ENCODE measurements at places on chromosomes 2 and 18. TPM values are rescaled to one million over a fixed set of nuclear protein-coding genes. Genes with fewer than 3 reads are reported as not detected.

Gene CFAP221
- total RNA-seq = 0.13 TPM

Gene ELOA2
- total RNA-seq = not detected

Gene ADCY3
- 115 TPM for total RNA-seq

Gene DNER
- 0.20 TPM for total RNA-seq

Gene MAPK4
- under 0.01 TPM for total RNA-seq

Gene HOXD3
- 0.26 TPM for total RNA-seq

Gene LONRF2
- 0.52 TPM for total RNA-seq

Gene STAT4
- 0.56 TPM for total RNA-seq

Gene RTP5
- not detected for total RNA-seq

Gene KIF3C
- total RNA-seq = 19.2 TPM

Gene CIB4
- not detected for total RNA-seq

Gene SKOR2
- not detected for total RNA-seq

Gene GKN1
- total RNA-seq = not detected

Gene RBBP8
- 16.4 TPM for total RNA-seq

Gene UGT1A4
- not detected for total RNA-seq

Gene IL1RL1
- total RNA-seq = 40.2 TPM

Gene CDCA7
- total RNA-seq = 0.83 TPM

Gene IWS1
- total RNA-seq = 28.5 TPM

Gene LIMS1
- total RNA-seq = 87.2 TPM

Gene CHRND
- not detected for total RNA-seq

Gene CRYGD
- not detected for total RNA-seq

Gene TAF4B
- 3.3 TPM for total RNA-seq

Gene FSHR
- total RNA-seq = not detected

Gene LBX2
- total RNA-seq = 0.59 TPM

Gene NXPH2
- 0.33 TPM for total RNA-seq

Gene ACVR1C
- 1.2 TPM for total RNA-seq

Gene PRKAG3
- total RNA-seq = 0.52 TPM

Gene MC5R
- total RNA-seq = not detected

Gene SPHKAP
- total RNA-seq = 0.13 TPM

Gene BOLL
- total RNA-seq = not detected

Measured in smooth muscle cell of the pulmonary artery (primary cell).